ENCODE measurements at places on chromosomes 1 and 21. TPM values are rescaled to one million over a fixed set of nuclear protein-coding genes. Genes with fewer than 3 reads are reported as not detected.

DNA sequence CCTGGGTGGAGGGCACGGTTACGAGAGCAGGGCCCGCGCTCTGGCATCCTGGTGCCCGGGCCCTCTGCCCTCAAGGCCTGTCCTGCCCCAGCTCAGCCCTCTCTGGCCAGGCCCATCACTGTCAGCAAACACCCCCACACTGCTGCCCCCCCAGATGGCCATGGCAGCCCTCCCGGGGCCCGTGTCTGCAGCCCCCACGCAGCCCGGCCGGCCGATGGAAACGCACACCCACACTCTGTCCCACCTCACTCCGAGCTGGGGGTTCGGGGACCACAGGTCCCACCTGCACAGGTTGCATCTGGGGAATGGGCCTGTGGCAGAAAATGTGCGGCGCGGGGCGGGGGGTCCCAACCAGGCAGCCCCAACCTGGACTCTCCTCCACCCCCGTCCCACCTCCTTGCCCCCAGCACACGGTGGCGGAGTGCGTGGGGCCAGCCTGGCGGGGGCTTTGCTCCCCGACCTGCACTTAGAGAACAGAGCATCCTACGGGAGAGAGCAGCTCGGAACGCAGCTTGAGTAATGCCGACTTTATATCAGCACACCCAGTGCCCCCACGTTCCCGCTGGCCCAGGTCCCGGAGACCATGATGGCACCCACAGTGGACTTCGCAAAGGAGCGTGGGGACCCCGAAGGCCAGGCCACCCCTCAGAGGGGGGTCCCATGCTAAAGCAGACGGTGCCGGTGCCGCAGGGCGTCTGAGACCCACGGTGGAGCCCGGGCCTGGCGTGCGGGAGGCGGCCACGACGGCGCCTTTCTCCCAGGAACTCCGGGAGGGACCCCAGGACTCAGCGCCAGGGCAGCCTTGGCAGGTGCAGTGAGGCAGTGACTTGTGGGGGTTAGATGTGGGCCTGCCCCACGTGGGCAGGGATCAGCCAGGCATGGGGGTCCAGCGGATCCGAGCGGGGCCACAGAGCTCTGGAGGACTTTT, 7.5 kb upstream of the RNF223 start:
- peak; percentile 74 for DNase-seq

DNA sequence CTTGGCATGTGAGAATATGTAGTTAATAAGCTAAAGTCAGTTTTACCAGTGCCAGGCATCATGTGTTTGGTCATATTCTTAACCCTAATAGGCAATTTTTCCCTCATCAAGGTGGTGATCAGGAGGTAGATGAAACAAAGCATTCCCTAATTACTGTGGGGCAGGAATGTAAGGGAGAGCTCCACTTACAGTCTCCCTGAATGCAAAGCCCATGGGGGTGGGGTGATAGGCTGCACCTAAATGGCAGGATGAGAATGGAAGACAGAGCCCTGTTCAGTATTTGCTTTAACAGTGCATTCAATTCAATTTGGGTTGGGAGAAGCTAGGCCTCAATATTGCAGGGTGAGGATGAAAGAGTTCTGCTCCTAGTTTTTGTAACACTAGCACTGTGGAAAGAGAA, 23.4 kb downstream of the ZNF678 start:
- no peak for DNase-seq

- DNase-seq: no peak
Measured at GRCh38 chr21:33622253-33622652, 19.3 kb downstream of the CRYZL1 start.

- DNase-seq: no peak
Measured at GRCh38 chr1:11664336-11665065, 501 bp downstream of the FBXO6 start.

- DNase-seq: no peak
Measured at GRCh38 chr21:43720539-43721166, 1.7 kb downstream of the PDXK start.

The LBR gene
- 80.2 TPM for total RNA-seq
